Suprapubic skin (tissue), 4 donors: ENCODE measurements at places on chromosomes 3 and 15.

DNA sequence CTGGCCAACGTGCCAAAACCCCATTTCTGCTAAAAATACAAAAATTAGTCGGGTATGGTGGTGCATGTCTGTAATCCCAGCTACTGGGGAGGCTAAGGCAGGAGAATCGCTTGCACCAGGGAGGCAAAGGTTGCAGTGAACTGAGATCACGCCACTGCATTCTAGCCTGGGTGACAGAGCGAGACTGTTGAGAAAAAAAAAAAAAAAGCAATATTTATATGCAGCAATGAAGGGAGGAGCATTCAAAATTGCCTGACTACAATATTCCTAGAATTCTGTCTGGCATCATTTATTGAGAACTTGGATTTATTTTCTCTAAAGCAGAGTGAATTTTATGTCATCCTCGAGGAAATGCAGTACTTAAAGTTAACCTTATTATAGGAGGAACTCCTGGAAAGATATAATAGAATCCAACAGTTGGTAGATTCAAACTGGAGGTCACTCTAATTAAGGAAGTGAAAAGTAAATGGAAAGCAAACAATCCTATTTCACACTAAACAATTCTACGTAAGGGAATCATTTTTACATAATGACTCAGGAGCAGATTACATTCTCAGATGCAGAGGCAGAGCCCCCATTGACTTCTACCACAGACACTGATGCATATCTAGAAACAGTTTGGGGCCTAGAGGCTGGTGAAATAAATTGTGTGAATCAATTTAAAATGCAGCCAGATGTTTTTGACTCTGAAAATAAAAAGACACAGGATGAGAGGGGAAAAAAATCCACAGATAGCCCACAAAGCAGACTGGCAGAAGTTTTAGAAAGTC, 82.1 kb upstream of the FHIT start:
- H3K36me3 ChIP-seq: no peaks in the 10 kb centered on the region
- DNase-seq: no peak
- no peak overlapping the region for H3K27ac ChIP-seq
- no peaks in the 10 kb centered on the region for H3K4me1 ChIP-seq
- H3K4me3 ChIP-seq: no peak overlapping the region

DNA sequence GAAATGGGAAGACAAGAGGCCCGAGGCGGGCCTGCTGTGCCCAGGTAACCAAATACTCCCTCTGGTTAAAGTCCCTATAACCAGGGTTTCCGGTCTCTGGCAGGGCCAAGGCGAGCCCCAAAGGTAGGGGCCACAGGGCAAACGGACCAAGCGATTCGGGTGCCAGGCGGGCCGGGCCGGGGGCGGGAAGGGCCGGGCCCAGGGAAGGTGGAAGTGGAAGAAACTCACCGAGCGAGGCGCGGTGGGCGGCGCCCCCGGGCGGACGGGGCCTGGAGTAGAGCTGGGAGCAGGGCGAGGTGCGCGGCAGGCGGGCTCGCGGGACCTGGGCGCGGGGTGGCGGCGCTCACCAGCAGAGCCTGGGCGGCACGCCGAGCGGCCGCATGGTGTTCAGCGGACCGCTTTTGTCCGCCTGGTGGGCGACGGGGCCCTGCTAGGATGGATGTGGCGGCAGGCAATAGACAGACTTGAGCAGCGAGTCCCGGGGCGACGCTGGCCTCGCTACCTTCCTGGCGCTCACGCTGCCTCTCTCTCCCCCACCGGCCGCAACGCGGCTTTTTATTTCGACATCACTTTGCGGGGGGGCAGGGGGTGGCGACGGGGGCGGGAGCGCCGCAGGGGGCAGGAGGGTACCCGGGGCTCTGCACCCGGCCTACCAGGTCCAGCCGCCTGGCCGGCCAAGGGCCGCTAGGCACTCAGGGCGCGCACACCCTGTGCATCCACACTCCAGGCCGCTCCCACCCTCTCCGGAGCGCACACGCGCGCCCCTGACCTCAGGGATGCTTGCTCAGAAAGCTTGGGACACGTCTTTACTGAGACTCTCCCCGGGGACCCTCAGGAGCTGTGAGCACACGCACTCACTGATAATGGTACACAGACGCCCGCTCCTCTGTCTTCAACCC, at the start of gene GATA2:
Gene GATA2 (minus strand): TSS at position 531 of the 899 bp plus-strand sequence. CDS start 6,170 bp downstream, outside the sequence.
- no peak within 1 kb of the TSS for H3K27ac ChIP-seq
- peaks cover 61% of the 10 kb centered on the region for H3K4me1 ChIP-seq

- H3K27me3 ChIP-seq: peaks cover 46% of the 10 kb centered on the region
- H3K4me3 ChIP-seq: no peak overlapping the region
- peaks cover 5% of the 10 kb centered on the region for H3K4me1 ChIP-seq
- peak; percentile 44 for DNase-seq
- H3K27ac ChIP-seq: no peak overlapping the region
Observed at GRCh38 chr3:126536126-126536525, 12.2 kb downstream of the CHST13 start.

DNA sequence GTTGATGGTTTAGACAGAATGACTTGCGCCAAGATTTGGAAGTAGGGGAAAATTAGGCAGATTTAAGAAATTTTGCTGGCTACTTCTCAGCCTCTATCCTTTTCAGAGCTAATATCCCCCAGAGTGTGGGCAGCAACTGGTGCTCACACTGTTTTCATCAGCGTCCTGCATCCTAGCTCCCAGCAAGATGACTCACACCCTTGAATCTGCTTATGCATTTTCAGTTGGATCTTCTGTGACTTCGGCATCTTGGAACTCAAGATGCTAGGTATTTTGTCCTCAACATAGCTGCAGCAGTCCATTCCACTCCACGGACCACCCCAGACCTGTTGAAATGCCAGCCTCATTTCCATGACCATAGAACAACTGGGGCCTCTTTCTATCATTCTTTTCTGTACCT, 336.1 kb upstream of the NR2F2 start:
- no peak overlapping the region for H3K27ac ChIP-seq
- H3K36me3 ChIP-seq: no peaks in the 10 kb centered on the region
- no peak overlapping the region for H3K4me3 ChIP-seq
- H3K27me3 ChIP-seq: no peaks in the 10 kb centered on the region
- no peaks in the 10 kb centered on the region for H3K4me1 ChIP-seq

- H3K4me3 ChIP-seq: no peak overlapping the region
- H3K27ac ChIP-seq: no peak overlapping the region
- no peak for DNase-seq
- no peaks in the 10 kb centered on the region for H3K27me3 ChIP-seq
Observed at GRCh38 chr3:43523454-43524053, 98.3 kb downstream of the ANO10 start.

DNA sequence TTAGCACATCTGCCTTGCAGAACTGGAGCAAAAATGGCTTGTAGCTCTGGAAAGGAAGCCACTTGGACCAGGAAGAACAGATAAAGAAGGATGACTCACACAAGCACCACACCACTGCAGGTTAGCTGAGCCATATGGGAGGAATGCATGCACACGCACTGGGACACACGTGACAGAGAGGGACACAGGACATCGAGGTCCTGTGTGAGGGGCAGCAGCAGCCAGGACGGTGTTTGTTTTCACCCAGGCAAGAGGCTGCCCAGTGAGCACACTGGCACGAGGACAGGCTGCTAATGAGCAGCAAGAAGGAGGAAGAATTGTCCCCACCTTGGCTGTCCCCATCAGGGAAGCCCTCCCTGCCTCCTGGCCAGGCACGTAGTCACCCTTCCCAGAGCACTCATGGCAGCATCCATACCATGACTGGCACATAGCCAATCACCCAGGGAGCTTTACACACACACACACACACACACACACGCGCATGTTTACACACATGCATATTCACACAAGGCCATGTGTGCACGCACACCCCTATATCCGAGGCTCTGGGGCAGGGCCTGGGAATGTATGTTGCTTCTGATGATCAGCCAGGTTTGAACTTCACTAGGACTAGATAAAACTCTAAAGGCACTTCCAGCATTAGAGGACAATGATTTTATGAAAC, 24.0 kb upstream of the SPTBN5 start:
- peaks cover 42% of the 10 kb centered on the region for H3K4me1 ChIP-seq
- no peak for DNase-seq
- peak overlapping the region; percentile 52 for H3K27ac ChIP-seq
- H3K4me3 ChIP-seq: no peak overlapping the region

DNA sequence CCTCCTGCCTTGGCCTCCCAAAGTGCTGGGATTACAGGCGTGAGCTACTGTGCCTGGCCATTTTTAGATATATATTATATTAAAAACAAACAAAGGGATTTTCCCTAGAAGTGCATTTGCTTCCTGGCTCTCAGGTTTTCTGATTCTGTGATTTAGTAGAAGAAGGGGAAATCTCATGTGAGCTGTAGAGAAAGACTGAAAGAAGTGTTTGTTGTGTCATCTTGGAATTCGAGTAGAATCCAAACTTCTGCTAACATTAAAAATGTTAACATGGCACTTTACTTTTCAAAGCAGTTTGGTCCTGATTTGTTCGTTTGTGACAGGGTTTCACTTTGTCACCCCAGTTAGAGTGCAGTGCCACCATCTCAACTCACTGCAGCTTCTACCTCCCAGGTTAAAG, 34.9 kb downstream of the IQGAP1 start:
- H3K27me3 ChIP-seq: no peaks in the 10 kb centered on the region
- DNase-seq: no peak
- H3K4me3 ChIP-seq: no peak overlapping the region
- H3K27ac ChIP-seq: peak overlapping the region; percentile 54
- peaks cover 12% of the 10 kb centered on the region for H3K36me3 ChIP-seq

- no peaks in the 10 kb centered on the region for H3K36me3 ChIP-seq
- no peaks in the 10 kb centered on the region for H3K27me3 ChIP-seq
- H3K27ac ChIP-seq: no peak overlapping the region
Observed at GRCh38 chr15:42137461-42138261, 18.8 kb downstream of the PLA2G4F start.

DNA sequence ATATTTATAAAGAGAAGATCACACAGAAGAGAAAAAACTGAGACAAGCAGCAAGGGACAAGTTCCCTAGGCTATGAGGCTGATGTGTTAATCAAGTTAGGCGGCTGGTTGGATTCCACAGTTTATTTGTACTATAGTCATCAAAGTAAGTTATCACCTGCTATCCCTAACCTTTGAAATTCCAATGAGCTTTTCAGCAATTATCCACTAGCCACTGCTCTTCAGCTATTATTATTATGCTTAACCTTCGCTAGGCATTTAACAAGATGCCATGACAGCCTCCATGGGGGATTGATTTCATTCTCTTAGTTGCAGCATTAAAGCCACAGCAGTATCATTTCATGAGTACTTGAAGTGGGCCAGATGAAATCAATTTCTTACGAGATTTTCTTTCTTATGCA, 699.5 kb upstream of the NAALADL2 start:
- no peaks in the 10 kb centered on the region for H3K36me3 ChIP-seq
- H3K4me3 ChIP-seq: no peak overlapping the region
- no peaks in the 10 kb centered on the region for H3K4me1 ChIP-seq
- no peak for DNase-seq

- H3K4me1 ChIP-seq: peaks cover 27% of the 10 kb centered on the region
- no peaks in the 10 kb centered on the region for H3K36me3 ChIP-seq
- no peak for DNase-seq
- no peak overlapping the region for H3K4me3 ChIP-seq
Observed at GRCh38 chr3:56987238-56987895, 73.1 kb upstream of the SPATA12 start.
